Omental fat pad (tissue), 4 donors: ENCODE measurements at places on chromosomes 7 and 10. TPM values are rescaled to one million over a fixed set of nuclear protein-coding genes. Genes with fewer than 3 reads are reported as not detected.

GRCh38 chr10:17026686-17027485, 102.7 kb downstream of the CUBN start:
- no peak for DNase-seq

GRCh38 chr7:151081170-151082101, 827 bp upstream of the FASTK start:
- DNase-seq = no peak

CPVL gene
- 48.5 TPM for total RNA-seq

SDK1 gene
- 7.7 TPM for total RNA-seq

DNA sequence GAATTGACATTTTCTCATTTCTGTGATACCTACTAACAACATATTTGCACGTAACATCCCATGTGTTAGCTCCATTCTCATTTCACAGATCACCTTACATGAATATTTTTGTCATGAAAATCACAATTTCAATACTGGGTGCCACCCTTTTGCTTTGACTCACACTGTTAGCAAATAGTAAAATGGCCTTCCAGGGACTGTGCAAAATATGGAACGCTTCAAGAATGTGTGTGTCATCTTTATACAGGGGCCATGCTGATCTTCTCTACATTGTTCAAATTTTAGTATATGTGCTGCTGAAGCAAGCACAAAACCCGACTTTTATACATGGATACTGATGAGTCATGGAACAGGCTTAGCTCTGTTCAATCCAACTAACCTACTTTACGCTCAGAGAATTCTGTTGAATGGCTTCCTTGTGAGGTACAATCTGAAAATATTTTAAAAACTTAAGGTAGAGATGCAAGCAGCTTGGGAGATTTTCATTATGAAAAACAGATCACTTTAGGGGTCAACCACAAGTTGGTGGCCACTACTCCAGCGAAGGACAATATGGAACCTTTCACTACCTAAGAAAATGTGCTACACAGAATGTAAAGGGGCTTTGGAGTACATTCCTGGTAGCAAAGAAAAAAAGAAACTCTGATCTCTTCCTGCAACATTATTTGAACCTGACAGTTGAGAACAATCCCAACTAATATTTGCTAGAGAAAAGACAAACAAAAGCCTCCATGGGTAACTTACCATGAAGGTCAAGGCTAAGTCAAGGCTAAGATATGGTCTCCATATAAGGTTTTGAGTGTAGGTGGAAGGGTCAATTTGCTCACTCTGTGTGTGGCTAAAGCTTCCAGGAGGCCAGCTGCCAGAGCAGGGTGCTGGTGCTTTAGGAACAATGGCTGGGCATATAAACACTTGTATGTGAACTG, 11.9 kb downstream of the ANKRD26 start:
- DNase-seq = no peak

MARVELD1 gene
- 23.0 TPM for total RNA-seq

SLC29A4 gene
- 10.2 TPM for total RNA-seq

DNA sequence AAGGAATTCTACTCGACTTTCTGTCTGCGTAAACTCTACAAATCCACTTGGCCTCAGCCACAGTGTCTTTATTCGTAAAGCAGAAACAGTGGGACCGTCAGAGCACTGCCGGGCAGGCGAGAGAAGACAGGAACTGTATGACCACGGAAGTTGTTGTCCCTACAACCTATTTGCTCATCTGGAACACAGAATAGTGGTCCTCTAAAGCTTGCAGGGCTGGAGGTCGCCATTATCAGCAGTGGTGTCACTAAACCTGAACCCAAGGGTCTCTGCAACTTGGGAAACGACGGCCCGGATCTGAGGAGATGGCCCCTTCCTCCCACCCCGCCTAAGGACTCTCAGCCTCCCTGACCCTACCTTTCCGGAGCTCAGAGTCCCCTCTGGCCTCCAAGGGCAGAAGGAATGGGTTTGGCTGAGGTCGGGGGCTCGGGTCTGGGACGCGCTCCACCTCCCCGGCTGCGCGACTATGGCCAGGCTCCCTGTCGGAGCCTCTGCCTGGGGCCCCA, 442 bp downstream of the STYXL1 start:
- DNase-seq = no peak

DMBT1 gene
- 0.06 TPM for total RNA-seq

GRCh38 chr7:11609096-11609670, 222.8 kb downstream of the THSD7A start:
- DNase-seq = no peak

DNA sequence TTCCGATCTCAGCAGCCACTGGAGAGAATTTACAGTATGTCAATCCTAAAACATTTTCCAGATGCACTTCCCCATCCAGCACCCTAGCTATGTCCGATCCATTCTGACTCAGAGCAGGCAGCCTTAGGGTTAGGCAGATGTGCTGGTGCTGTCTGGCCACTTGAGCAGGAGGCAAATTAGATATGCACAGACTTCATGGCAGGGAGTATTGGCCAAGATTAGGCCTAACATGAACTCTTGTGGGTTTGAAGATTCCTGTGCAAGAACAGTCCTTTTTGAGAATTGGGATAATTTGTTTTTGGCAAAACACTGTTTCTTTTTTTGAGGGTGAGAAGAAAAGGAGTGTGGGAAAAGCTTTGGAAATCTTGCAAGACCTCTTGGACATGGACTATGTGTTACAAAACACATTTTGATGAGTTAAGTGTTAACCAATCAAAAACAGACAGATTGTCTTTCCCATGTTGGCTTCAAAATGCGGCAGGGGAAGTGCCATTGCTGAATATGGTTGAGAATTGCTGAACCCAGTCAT, 218.6 kb upstream of the INHBA start:
- no peak for DNase-seq
